Mammary microvascular endothelial cell (primary cell): ENCODE measurements at places on chromosomes 6 and 20. TPM values are rescaled to one million over a fixed set of nuclear protein-coding genes. Genes with fewer than 3 reads are reported as not detected.

The PTPRT gene
- total RNA-seq = not detected in 2 replicates

The TFAP2D gene
- not detected in 2 replicates for total RNA-seq

The IL17F gene
- total RNA-seq = not detected in 2 replicates

The TP53TG5 gene
- not detected in 2 replicates for total RNA-seq

The SALL4 gene
- under 0.01 and 0.10 TPM in 2 replicates for total RNA-seq

The LAMA4 gene
- total RNA-seq = 278 TPM in 2 replicates

The RNF144B gene
- total RNA-seq = 74.5 and 77.0 TPM in 2 replicates

The CD40 gene
- total RNA-seq = 10.9 and 12.9 TPM in 2 replicates

The TTBK1 gene
- not detected in 2 replicates for total RNA-seq

The ZC3H12D gene
- total RNA-seq = 0.05 TPM in 1 of 2 replicates, not detected in the other

The EHMT2 gene
- total RNA-seq = 35.4 and 39.2 TPM in 2 replicates

The DDO gene
- 0.67 and 0.84 TPM in 2 replicates for total RNA-seq

The NR2E1 gene
- not detected in 2 replicates for total RNA-seq

The PRSS35 gene
- not detected in 2 replicates for total RNA-seq

The MCHR2 gene
- not detected in 2 replicates for total RNA-seq

The ARMH2 gene
- total RNA-seq = not detected in 2 replicates

The TMC2 gene
- not detected in 2 replicates for total RNA-seq

The TREM1 gene
- not detected in 2 replicates for total RNA-seq

The NOX3 gene
- total RNA-seq = not detected in 2 replicates

The FAM229B gene
- 4.7 and 6.6 TPM in 2 replicates for total RNA-seq

The SCGN gene
- total RNA-seq = not detected in 2 replicates

The BNIP5 gene
- total RNA-seq = not detected in 2 replicates

The SAMD5 gene
- total RNA-seq = 0.44 and 1.00 TPM in 2 replicates

The SLC17A1 gene
- total RNA-seq = not detected in 2 replicates

The CRISP3 gene
- not detected in 2 replicates for total RNA-seq

The OOEP gene
- total RNA-seq = not detected in 2 replicates

The TRERF1 gene
- 0.07 and 0.15 TPM in 2 replicates for total RNA-seq

The ANKRD66 gene
- total RNA-seq = not detected in 2 replicates

The HAO1 gene
- not detected in 2 replicates for total RNA-seq

The TRIM15 gene
- not detected in 2 replicates for total RNA-seq

The PXMP4 gene
- total RNA-seq = 4.3 and 9.2 TPM in 2 replicates

The BMP2 gene
- 36.0 and 37.5 TPM in 2 replicates for total RNA-seq

The TRIM10 gene
- total RNA-seq = not detected in 2 replicates

The SLC22A2 gene
- not detected in 2 replicates for total RNA-seq

The AIF1 gene
- total RNA-seq = not detected in 2 replicates

The MCM8 gene
- total RNA-seq = 9.1 and 12.0 TPM in 2 replicates

The IP6K3 gene
- total RNA-seq = not detected in 2 replicates

The JPH2 gene
- total RNA-seq = 1.1 TPM in 2 replicates

The ELOVL4 gene
- 2.4 and 3.1 TPM in 2 replicates for total RNA-seq

The MLIP gene
- total RNA-seq = 6.0 and 6.1 TPM in 2 replicates

The LGSN gene
- not detected in 2 replicates for total RNA-seq

The WFDC5 gene
- total RNA-seq = not detected in 2 replicates

The TMEM244 gene
- total RNA-seq = not detected in 2 replicates

The BLTP3A gene
- 6.1 and 7.1 TPM in 2 replicates for total RNA-seq

The PPP1R16B gene
- 58.0 and 64.7 TPM in 2 replicates for total RNA-seq

The METTL24 gene
- not detected in 2 replicates for total RNA-seq

The MEP1A gene
- not detected in 2 replicates for total RNA-seq

The FNDC11 gene
- total RNA-seq = 0.69 and 0.80 TPM in 2 replicates

The LEMD2 gene
- total RNA-seq = 35.8 and 38.4 TPM in 2 replicates

The MLN gene
- not detected in 2 replicates for total RNA-seq

The AFG1L gene
- 1.5 and 2.3 TPM in 2 replicates for total RNA-seq

The NOTCH4 gene
- total RNA-seq = 89.3 and 98.6 TPM in 2 replicates

The PCMT1 gene
- total RNA-seq = 139 and 140 TPM in 2 replicates
